ENCODE measurements at places on chromosomes 11 and 22. TPM values are rescaled to one million over a fixed set of nuclear protein-coding genes. Genes with fewer than 3 reads are reported as not detected.

The GTSE1 gene
- 40.6 TPM for total RNA-seq

The MPPED1 gene
- total RNA-seq, result not detected

The E2F8 gene
- 11.5 TPM for total RNA-seq

The FGF4 gene
- 2.0 TPM for total RNA-seq

The BACE1 gene
- 7.7 TPM for total RNA-seq

The CBLIF gene
- not detected for total RNA-seq

The SMIM35 gene
- total RNA-seq, result not detected

The DCHS1 gene
- total RNA-seq, result 10.5 TPM

The TIGD3 gene
- total RNA-seq, result 0.88 TPM

Measured in H1 (cell line).